Germinal center (tissue), 1 donor: ENCODE measurements at places on chromosomes 3 and 15.

DNA sequence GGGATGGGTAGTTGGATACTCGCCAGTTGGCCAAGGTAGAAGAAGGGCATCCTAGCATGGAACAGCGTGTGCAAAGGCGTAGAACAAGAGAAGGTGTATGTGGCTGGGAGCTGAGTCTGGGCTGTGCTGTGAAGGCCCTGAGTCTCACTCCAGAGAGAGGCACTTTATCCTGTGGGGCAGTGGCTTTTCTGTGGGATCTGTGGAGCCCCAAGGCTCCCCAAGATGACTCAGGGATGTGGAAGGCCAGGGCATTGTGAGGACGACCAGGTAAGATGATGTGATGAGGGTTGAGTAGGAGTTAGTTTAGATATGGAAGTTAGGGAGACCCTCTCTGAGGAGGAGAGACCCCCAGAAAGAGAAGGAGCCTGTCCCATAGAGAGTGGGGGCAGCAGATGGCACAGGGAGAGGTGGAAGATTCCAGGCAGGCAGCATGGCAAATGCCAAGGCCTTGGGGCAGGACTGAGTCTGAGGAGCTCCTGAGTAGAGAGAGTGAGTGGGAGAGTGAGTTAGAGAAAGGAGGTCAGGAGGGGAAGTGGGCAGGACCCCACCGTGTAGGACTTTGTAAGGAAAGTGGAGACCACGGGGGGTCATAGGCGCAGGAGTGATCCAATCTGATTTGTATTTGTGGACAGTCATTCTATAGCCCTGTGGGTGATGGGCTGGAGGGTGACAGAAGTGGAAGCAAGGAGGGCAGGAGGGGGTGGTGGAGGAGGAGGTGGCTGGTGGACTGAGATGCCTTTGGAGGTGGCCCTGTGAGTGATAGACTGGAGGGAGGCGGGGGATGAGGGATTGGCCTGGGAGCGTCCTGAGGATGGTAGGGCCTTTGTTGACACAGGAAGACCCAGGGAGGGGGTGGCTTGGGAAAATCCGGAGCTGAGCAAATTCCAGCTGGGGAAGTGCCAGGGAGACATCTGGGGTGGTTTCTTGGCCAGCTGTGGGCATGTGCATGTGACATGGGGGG lies 50.3 kb downstream of the FBLN2 start:
- DNase-seq: no peak

GRCh38 chr3:120506828-120507774 lies 56.3 kb upstream of the FSTL1 start:
- peak; percentile 20 for DNase-seq

GRCh38 chr3:55641964-55642363 lies 154.9 kb upstream of the WNT5A start:
- DNase-seq: no peak

- DNase-seq: no peak
Measured at GRCh38 chr15:52483707-52484106, 45.0 kb downstream of the MYO5A start.

GRCh38 chr3:13417166-13417947 lies 2.8 kb downstream of the NUP210 start:
- no peak for DNase-seq

- no peak for DNase-seq
Measured at GRCh38 chr3:13142552-13143380, 69.5 kb upstream of the IQSEC1 start.

DNA sequence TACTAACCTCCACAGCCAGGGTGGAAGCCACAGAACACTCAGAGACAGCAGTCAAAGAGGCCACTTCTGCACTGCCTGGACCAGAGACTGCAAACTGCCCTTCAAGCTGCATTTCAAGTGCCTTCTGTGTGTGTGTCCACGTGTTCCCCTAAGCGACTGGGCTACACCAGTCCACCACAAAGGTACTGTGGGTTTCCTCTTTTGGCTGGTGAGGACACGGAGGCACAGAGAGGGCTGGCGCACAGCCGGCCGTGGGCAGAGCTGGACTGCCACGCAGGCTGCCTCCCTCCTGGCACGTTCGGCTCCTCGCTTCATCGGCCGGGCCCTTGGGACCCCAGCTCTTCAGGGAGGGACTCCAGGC lies 60.9 kb downstream of the MGLL start:
- no peak for DNase-seq

GRCh38 chr3:39232859-39233258 lies 40.5 kb upstream of the XIRP1 start:
- DNase-seq: no peak

GRCh38 chr3:52343946-52344600 lies 28.0 kb downstream of the DNAH1 start:
- DNase-seq: no peak

DNA sequence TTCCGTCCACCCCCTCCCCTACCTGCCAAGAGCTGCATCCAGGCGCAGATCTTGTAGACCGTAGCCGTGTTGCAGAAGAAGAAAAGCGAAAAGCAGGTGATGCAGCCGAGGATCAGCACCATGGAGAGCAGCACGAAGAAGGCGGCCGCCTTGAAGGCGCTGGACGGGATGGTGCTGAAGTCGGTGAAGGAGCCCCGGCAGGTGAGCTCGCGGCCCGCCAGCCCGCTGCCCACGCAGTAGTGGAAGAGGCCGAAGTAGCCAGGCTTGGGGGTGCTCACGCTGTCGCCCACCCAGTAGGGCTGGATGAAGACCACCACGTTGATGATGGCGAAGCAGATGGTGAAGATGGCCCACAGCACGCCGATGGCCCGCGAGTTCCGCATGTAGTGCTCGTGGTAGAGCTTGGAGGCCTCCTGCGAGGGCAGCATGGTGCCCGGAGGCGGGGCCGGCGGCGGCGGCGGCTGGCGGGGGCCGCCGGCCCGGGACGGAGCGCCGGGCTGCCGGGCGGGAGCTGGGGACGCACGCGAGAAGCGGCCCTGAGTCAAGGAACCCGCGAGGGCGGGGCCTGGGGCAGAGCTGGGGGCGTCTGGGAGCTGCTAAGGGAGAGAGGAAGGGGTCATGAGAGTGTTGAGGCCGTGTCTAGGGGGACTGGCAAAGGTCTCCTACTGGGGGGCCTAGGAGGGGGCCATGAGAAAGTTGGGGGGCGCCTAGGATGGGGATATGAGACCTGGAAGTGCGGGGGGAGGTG lies 1.2 kb downstream of the LHFPL4 start:
- DNase-seq: peak; percentile 24

GRCh38 chr3:24586920-24587319 lies 92.3 kb upstream of the THRB start:
- DNase-seq: no peak

- DNase-seq: no peak
Measured at GRCh38 chr3:46283881-46284450, 41.7 kb downstream of the CCR3 start.

DNA sequence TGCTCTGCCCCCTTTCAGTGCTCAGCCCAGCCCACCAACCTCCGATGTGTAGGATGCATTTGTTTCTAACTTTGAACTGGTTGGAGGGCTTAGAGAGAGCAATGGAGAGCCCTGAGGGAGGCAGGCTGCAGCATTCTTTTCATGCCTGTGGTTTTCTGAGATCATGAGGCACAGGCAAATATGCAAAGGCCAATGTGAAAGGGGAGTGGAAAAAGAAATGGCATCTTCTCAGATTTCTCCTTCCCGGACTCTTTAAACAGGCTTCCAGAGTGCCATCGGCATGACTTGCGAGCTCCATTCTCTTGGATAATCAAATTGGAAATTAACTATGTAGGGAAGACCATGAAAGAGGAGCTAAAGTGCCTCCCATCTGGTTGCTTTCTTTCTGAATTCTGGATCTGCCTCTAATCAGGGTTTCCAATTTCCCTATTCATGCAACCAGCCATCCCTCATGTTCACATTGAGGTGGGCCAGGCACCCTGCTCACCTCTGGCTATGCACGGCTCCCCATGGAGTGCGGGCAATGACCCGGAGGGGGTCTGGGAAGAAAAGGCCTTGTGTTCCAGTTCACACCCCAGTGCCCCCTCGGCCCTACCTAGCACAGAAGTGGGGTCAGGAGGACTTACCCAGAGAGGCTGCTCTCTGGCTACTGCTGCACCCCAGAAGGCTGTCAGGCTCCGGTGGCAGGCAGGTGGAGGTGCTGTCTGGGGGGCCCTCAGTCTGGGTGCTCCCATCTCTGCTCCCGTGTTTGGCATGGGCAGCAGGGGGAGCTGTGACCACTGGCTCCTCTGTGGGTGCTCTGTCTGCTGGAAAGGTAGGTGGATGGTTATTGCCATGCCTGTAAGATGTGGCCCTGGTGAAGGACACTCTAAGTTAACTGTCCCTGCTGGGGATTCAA lies 16.1 kb downstream of the AMOTL2 start:
- DNase-seq: no peak

DNA sequence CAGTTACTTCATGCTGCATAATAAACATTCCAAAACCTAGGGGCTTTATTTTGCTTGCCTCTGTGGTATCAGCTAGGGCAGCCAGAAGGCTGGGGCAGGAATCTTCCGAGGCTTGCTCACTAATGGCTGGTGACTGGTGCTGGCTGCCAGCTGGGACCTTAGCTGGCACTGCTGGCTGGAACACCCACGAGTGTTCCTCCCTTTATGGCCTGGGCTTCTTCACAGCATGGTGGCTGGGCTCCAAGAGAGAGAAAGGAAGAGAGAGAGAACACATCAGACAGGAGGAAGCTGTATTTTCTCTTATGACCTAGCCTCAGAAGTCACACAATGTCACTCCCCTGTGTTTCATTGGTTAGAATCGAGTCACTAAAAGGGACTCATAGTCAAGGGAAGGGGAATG lies 23.9 kb upstream of the CDCP1 start:
- DNase-seq: no peak

DNA sequence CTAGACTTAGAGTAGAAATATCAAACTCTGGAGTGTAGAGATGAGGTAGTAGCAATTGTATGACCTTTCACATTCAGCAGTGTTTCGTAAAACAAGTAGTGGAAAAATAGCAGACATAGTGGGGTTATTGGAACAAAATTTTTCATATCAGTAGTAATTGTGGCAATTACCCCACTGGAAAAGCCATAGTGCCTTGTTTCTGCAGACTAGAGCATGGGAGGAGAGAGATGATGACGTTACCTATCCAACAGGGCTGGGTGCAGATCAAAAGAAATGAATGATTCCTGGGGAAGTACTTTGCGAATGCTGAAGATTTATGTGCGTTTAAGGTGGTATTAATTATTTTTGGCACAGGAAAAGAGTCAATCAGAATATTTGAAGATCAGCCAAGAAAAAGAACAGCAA lies 147.0 kb upstream of the LRRFIP2 start:
- DNase-seq: no peak

GRCh38 chr3:194572944-194573491 lies 60.2 kb downstream of the TMEM44 start:
- DNase-seq: no peak
